ENCODE measurements at places on chromosomes 12 and 14.
A peak's percentile ranks its signal among the peaks of the same experiment; 100 is the strongest.

DNA sequence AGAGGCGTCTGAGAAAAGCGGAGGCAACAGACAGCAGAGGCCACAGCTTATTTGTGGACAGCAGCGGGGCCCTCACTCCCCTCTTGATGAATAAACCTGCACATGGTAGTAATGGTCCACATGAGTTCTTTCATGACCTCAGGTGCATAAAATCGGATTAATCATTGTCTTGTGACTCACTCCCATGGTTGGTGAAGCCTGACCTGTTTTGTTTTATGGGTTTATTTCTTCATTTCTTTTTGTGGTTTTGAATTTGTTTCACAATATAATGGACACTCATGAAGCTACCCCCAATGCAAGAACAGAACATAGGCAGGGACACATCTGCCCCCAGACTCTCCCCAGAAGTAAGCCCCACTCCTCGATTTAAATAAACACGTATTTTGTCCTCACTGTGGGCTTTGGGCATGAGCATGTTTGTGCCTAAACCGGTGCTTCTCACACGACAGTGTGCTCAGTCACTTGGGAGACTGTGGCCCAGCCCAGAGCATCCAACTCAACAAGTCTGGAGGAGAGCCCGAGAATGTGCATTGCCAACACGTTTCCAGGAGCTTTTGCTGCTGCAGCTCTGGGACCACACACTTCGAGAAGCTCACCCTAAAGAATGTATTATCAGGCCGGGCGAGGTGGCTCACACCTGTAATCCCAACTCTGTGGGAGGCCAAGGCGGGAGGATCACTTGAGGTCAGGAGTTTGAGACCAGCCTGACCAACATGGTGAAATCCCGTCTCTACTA, 116.1 kb downstream of the SCARB1 start:
- no peak for DNase-seq

DNA sequence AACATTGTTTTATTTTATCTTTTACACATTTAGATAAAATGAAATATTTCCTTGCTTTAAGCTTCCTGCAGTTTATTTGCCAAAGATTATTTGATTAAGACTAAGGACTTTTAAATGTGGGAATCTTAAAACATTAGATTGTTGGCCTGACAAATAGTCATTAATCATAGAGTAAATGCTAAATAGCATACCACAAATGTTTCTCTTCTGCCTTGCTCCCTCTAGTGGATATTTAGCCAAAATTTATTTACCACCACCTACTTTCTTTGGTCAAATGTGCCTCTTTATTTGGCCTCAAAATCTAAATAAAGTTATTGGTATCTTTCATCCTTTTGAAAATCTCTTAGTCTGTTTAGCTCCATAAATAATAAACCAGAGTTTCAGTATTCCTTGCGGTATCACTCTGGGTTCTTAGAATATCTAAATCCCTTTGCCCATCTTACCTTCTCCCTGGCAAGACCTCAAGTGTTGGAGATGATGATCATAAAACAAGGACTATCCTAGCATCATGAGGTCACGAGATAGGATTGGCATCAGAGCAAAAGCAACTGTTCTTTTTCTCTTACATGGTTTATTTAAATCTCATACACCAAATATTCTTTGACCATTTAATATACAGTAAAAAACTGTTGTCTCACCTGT, 150.6 kb upstream of the AEBP2 start:
- peak; percentile 48 for DNase-seq

GRCh38 chr12:64522807-64523206, 70.9 kb downstream of the TBK1 start:
- no peak for DNase-seq

GRCh38 chr14:75577729-75578101, 705 bp upstream of the FLVCR2 start:
- peak; percentile 83 for DNase-seq

DNA sequence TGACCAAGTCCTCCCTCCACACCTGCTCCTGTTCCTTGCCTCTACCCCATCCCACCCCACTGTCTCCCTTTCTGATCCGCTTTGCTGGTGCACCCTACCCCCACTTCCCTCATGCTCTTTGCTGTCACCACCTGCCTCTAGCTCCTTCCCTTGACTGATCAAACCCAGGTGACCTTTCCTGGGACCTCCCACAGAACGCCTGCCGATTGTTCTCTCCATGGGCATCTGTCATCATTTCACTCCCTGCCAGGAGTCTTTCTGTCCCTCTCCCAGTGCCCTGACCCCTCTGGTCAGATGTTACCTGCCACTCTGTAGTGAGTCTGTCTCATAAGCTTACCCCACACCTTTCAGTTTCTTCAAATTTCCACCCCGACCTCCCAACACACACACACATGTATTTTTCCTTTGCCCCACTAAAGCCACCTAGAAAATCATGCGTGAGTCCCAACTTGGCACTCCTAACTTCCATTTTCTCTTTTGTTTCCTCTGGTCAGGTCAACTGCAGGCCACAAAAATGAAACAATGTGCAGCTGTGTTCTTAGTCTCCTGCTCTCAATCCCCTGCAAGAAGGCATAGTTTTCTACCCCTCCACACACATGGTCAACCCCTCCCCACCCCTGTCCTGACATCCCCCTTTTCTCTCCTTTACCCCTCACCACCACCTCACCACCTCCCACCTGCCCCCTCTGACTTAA, 229.8 kb downstream of the DPF3 start:
- DNase-seq: no peak

DNA sequence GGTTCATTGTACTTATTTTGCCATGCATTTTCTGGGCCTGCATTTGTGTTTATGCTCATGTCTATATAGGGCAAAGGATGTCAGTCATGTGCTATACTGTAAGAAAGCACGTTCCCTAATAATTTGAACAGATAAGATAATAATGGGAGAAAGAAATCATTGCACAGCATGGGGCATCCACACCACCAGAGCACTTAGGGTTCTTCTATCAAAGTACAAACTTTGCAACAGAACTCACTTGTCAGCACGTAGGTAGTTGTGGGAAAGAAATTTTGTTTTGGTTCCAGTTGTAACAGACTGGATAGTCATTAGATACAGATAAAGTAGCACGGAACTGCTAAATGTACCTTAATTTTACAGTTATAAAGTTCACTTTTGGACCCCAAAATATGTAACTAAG, 10.1 kb downstream of the PPP1CC start:
- DNase-seq: no peak

DNA sequence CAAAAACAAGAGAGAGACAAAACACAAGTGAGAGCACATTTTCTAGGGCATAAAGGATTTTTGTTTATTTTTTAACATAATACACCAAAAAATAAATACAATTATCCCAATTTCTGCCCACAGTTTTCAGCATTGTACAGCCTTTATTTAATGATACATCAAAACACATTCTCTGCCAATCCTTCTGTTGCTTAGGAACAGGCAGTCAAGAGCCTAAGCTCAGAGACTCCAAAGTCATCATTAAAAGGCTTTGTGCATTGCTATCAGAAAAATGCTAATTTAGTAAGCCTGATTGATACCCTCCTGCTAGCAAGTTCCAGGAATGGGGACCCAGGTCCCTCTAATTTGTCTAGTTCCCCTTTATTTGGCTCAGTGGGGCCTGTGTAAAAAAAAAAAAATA, 536.5 kb downstream of the RPS29 start:
- DNase-seq: no peak

DNA sequence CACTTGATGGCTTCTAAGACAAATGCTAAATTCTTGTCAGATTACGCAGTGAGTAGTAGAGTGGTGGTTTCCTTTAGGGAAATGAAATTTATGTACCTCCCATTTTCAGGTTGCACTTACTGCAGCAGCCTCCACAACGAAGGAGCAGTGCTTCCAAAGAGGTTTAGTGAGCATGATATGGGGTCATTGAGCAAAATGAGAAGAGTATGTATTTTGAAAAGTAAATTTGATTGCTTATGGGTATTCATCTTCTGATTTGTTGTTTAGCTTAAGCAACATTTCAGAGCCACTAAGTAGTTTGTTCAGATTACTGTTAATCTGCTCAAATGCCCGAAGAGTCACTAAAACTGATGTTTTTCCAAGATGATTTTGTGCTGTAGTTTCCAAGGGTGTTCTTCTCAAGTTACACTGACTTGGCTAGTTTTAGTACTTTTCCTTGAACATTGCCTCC, 493.6 kb downstream of the PCNX1 start:
- DNase-seq: no peak

GRCh38 chr12:60180298-60180697, 584.5 kb downstream of the SLC16A7 start:
- DNase-seq: no peak
